ENCODE measurements at places on chromosomes 5 and 9.
A peak's percentile ranks its signal among the peaks of the same experiment; 100 is the strongest.

DNA sequence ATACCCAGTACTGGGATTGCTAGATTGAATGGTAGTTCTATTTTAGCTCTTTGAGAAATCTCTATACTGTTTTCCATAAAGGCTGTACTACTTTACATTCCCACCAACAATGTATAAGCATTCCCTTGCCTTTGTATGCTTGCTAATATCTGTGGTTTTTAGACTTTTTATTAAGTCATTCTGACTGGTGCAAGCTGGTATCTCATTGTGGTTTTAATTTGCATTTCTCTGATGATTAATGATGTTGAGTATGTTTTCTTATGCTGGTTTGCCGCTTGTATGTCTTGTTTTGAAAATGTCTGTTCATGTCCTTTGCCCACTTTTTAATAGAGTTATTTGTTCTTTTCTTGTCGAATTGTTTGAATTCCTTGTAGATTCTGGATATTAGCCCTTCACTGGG, 512.7 kb upstream of the PAPPA start:
- peak; percentile 90 for DNase-seq

- DNase-seq: no peak
These were observed 19.9 kb downstream of the NOTCH1 start for GRCh38 chr9:136525841-136526499.

- DNase-seq: peak; percentile 87
These were observed 250.8 kb upstream of the FBXL7 start for GRCh38 chr5:15249152-15249551.

- DNase-seq: peak; percentile 7
These were observed 54.6 kb downstream of the FYB1 start for GRCh38 chr5:39164529-39165402.

- DNase-seq: no peak
These were observed 52.3 kb downstream of the TLE4 start for GRCh38 chr9:79623799-79624721.

DNA sequence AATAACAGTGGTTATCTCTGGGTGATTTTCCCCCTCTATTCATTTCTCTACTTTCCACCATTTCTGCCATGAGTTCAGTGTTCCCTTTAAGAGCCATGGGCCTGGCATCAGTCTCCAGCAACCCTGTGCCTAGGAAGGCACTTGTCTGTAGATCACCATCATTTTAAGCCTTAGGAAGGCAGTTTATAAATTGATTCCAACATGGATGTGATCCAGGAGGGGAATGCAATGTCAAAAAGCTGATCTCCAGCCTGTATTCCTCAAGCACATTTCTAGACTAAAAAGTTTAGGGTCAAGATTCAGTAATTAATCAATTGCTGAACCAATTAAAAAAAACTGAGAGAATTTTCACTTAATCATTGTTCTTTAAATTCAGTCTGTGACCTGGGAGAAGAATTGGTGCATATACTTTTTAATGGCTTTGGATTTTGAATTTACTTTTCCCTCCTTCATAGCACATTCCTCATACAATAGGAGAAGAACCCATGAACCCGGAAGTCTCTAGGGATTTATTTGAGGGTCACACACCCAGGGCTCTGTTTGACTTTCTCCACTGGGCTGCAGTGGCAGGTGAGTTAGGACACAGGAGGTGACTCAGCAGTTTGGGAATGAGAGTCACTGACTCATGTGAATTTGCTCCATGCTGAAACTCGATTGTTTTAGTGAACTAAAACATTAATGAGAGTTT, 6.1 kb upstream of the ERMP1 start:
- peak; percentile 64 for DNase-seq

DNA sequence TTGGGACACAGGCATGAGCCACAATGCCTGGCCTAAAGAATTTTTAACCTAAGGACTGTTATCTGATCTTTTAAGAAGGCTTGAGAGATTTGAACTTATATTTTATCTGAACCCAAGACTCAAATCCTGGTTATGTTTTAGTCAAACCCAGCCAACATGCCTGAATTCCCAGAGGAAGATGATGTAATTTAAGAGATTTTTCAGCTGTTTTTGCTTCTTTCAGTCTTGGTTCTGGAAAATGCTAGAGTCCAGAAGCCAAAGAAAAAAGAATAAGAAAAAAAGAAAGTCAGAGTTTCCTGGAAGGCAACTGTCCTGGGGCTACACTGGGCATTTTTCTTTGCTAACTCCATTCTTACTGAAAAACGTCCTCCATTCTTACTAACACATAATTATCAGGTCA, 85.8 kb downstream of the SNX18 start:
- no peak for DNase-seq

DNA sequence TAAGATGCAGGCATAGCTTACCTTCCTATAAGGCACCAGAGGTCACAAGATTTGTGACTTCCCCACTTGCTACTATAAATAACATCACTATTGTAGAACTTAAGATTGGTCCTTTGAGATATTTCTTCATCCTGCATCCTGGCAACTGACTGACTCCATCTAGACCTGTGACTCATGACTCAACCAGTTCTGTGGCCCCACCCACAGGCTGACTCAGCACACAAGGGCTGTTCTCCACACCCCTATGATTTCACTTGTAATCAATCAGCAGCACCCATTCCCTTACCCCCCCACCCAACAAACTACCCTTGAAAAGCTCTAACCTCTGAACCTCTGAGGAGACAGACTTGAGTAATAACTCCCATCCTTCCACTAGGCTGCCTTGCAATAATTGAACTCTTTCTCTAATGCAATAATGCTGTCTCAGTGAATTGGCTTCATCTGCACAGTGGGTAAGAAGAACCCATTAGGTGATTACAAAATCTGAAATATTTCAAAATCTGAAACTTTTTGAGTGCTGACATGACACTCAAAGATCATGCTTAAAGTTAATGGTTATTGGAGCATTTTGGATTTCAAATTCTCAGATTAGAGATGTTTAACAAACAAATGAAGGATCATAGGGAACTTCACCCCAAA, 296.7 kb downstream of the ARL15 start:
- peak; percentile 95 for DNase-seq

DNA sequence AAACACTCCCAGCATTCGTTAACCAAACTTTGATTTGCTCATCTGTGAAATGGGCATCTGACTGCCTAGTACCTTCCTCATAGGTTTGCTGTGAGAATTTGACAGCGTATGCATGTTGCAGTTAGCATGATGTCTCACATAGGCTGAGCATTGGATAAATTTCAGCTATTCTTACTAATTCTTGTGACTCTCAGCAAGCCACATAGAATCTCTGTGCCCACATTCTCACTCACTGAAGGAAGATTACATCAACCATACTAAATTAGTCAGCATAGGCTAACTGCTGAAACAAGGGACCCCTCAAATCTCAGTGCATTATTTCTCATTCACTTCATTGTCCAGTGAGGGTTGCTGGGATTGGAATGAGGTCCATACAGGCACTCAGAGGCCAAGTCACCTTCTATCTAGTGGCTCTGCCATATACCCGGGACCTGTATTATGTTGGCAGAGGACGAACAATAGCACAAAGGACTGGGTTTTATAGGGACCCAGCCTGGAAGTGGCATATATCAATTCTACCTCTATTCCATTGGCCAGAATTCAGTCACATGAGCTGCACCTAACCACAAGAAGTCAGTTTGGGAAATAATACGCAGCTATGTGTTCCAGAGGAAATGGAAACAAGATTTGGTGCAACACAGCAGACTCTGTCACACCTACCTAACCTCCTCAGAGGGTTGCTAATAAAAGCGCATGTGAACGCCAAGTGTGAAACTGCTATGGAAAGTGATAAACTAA, 4.2 kb upstream of the PTGER4 start:
- no peak for DNase-seq

GRCh38 chr9:122127396-122127798, 32.2 kb downstream of the NDUFA8 start:
- DNase-seq: no peak

DNA sequence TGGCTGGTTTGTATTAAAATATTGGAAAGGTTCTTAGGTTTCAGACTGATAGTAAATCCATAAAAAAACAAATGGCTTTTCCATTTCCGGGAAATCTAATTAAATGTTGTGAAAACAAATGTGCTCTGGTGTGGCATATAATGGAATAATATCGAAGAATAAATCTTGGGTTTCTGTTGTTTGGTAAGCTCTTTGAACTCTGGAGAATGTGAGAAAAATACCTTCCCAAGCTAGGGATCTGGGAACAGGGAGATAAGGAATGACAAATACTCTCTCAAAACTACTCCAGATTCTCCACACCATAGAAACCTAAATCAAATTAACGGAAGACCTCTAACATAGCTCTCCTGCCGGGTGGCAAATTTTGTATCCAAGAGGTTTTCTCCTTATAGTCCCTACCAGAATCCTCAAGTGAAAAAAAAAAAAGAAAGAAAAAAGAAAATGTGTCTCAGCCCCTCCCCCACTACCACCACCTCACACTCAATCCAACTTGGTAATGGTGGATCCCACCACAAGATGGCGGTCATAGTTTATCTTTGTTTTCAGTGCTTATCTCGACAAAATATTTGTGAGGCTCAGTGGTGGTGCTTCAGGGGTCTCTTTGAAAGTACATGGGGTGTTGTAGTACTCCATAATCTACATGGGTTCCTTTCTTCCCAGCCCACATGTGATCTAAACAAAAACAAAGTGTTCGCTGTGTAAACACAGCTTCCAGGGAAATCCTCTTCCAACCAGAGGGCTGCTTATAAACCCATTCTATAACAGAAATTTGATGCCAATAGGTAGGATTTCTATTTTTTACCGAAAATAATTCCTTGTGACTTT, 54.5 kb upstream of the FST start:
- no peak for DNase-seq

- peak; percentile 84 for DNase-seq
These were observed 41.3 kb downstream of the ZNF366 start for GRCh38 chr5:72465601-72466563.

All from iris pigment epithelial cell (primary cell).